ENCODE measurements at places on chromosomes 1 and 21.

DNA sequence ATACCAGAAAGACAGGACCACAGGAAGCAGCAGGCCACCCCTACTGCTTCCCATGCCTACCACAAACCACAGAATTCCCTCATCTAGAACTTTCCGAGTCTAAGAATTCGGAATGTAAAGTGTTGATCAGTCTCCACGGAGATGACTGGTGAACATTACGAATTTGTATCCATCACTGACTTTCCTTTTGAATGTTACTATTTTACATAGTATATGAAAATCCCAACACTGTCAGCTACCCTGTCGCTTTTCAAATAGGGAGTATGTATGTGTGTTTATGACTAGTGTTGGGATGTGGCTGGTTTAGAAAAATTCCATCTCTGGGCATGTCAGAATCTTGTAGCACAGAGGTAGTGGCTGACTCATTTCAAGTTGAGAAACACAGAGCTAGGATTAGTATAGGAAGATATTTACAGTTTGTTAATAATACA lies 118.2 kb downstream of the COQ8A start:
- no peak for DNase-seq

DNA sequence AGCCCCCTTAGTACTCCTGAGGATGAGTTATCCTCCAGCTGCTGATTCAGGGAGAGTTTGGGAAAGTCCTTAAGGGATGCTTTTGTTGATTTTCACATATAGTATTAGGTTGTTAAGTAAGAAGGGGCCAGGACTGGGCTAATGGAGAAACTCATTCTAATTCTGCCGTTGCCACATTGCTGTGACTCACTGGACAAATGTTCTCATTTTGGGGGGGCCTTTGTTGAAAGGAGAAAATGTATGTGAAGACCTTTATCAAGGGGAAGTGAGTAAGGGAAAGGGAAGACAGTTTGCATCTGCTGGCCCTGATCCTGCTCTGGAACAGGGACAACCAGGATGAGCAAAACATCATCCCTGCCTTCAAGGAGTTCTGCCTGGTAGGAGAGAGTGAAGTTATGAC lies 123.2 kb upstream of the FGGY start:
- DNase-seq, result no peak

- DNase-seq, result no peak
These were observed 53.1 kb downstream of the NBPF6 start for GRCh38 chr1:108503062-108503733.

DNA sequence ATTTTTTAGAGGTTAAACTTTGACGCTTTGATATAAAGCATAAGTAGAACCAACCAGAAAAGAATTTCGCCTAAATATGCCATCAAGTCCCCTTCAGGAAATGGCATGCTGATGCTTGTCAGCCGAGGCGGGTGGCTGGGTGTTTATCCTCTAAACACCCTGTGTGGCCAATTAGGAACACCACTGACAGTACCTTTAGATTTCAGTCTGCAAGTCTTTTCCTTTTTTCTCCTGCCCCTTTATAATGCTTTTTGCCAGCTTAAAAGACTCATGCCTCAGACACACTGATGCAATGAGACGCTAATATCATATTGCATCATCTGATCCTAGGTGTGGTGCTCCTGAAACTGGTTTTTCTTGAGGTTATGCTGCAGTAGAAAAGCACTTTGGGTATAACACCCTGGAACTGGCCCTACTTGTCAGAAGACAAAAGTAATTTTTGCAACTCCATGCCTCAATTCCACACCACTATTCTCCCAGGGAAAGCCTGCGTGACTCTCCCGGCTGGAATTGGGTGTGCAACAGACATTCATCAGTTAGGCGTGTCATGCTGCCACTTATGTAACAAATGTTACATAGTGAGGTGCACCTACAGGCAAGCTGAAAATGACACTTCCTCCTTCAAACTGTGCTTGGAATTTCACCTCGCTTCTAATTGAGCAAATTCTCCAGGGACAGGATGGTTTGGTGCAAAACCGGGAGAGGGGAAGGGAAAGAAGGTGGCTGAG lies 2.0 kb upstream of the RCC2 start:
- no peak for DNase-seq

- DNase-seq, result no peak
These were observed 9.6 kb upstream of the RFX5 start for GRCh38 chr1:151356696-151357095.

- no peak for DNase-seq
These were observed 69.6 kb downstream of the UBR4 start for GRCh38 chr1:19140465-19140864.
